ENCODE measurements at places on chromosomes 7 and 10.

DNA sequence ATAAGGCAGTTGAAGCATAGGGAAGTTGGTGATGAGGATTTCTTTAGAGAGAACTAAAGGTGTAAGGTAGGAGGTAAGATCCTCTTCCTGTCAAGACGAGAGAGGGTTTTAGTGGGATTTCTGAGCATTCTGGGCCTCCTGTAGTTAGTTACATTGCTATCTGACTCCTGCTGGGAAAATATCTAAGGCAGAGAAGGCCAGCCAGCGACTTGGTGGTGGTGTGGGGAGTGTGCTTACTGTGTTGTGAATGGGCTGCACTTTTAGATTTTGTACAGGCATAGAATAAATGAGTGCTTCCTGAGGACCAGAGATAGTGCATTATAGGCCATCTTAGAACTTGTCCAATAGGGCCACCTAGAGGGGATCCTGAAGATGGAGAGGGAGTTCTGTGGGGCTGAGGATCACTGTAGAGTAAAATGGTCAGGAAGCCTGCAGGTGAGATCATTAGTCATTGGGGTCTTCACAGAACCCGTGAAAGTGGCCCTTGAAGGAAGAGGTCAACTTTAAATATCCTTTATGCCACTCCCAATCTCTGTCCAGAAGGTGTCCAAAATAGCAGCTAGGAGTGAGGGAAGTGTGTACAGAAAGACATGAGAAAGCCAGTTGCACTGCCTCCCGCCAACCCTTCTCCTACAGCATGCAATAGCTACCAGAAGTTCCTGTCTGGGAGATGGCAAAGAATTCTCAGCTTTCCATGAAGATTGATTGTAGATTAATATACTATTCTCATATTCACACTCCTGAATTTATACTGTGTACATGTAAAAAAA is 266.6 kb downstream of the POLR1F start:
- DNase-seq, result peak; percentile 82

DNA sequence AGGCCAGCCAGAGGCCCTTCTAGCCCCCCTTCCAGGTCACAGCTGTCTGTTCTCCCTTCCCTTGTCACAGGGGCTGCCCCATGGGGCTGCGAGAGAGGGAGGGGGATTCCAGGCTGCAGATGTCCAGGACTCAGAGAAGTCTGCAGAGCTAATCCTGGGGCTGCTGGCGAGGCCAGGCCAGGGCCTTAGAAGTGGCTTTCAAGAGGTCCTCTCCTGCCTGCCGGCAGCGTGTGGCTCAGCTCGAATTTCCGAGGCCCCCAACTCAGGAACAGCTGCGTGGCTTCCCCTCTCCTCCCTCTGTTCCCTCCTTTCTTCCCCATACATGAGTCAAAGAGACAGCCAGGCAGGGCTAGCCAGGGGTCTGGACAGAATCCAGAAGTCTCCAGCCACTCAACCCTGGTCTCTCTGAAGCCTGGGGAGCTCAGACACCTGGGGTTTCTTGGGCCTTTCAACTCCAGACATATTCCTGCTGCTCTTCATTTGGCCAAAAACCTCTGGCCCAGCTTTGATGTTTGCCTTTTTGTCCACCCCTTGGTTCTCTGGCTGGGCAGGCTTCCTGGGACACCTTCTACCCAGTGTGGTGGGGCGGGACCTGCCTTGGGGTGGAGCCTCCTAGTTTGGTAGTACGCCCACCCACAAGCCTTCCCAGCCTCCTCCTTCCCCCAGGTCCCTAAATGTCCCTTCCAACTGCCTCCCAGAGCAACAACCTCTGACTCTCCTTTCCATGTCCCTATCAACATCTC is 21.8 kb upstream of the EIF5AL1 start:
- DNase-seq, result peak; percentile 59

DNA sequence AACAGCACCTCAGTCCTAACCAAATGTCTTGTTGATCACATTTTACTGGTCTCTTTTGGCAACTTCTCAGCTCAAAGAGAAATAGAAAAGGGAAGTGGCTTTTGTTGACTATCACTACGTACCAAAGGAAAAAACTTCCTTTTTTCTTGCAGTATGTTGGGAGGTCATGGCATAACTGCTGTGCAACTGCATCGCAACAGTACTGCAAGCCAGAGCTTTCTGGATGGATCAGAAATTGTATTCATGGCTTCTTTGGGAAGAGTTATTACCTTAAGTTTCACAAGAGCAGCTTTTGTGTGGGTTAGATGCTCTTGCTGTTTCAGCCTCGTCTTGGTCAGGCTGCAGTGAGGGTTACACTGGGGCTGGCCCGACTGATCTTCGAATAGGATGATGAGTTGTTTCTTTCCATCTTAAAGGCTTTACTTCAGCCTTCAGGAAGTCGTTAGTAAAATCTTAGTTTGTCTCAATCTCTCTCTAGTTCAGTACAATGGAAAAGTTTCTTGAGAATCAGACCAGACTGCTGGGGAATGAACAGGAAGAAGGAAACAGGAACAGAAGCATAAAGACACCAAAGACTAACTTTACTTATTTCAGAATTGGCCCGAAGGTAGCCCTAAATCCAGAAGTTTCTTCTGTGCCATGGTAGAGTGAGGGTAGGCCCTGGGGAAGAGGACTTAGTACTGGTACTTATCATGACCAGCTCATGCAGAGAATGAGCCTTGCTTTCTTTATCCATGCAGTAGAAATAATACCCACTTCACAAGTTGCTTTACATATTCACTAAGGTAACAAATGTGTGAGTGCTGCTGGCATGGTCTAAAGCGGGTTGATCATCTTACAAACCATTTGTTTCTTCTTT is 153.6 kb downstream of the CELF2 start:
- DNase-seq, result no peak

DNA sequence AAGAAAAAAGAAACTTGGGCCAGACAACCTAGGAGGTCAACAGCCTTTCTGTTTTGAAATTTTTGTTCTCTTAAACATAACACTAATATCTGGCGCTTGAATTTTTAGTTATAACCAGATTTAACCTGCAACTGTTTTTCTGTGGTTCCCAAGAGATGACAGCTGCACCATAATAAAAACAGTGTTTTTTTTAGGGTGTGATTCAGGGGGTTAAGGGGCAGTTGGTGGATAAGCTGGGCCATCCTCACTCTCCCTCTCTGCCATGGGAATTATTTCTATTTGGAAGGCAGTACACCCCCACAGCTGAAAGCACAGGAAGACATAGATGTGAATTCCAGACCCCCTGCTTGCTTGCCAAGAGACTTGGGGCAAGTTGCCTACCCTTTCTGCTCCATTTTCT is 20.1 kb upstream of the TM9SF3 start:
- DNase-seq, result no peak

DNA sequence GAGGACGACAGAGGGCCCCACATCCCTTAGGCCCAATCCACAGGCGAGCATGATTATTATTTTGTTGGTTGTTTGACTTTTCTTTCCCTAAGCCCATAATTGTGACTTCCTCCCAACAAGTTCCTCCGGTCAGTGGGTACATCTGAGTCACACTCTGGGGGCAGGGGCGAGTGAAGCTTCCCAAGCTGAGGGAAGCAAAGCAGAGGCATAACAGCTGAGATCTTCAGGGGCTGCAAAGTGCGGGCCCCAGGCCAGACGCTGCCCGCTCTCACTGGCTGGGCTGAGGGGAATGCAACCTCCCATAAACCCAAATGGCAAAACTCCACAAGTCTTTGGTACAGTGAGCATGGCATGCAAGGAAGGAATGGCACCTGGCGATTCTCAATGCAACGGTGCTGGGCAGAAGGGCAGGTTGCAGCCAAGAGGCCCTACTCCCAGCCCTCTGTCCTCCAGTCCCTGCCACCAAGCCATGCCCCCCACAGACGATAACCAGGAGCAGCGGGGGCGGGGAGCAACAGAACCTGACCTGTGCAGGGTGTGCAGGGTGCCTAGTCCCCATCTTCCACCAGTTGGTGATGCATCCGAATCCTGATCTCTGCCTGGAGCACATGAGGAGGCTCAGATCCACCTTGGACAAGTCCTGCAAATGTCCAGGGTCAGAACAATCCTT is 25.3 kb downstream of the TNS3 start:
- peak; percentile 36 for DNase-seq

DNA sequence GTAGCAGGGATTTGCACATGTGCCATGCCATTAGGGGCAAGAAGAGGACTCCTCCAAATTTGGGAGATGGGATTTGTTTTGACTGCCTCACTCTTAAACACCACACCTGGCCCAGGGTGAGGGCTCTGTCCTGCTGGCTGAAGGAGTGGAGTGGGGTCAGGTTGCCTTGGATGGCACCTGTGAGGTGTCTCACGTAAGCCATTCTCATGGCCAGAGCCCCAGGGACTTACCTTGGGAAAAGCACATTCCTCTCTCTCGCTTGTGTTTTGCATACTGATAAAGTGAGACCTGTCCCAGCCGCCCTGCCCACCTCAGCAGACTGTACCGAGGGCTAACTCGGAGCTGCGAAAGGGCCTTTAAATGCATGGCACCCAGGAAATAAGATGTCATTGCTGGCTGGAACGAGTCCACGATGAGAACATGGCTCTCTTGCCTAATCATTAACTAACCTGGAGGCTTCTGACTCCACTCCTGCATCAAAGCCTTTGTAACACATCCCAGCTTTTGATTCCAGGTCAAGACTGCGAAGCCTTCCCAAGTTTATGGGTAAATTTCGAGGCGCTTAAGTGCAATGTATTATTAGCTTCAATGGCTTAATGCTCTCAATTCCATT is 184.0 kb upstream of the RNF32 start:
- no peak for DNase-seq

DNA sequence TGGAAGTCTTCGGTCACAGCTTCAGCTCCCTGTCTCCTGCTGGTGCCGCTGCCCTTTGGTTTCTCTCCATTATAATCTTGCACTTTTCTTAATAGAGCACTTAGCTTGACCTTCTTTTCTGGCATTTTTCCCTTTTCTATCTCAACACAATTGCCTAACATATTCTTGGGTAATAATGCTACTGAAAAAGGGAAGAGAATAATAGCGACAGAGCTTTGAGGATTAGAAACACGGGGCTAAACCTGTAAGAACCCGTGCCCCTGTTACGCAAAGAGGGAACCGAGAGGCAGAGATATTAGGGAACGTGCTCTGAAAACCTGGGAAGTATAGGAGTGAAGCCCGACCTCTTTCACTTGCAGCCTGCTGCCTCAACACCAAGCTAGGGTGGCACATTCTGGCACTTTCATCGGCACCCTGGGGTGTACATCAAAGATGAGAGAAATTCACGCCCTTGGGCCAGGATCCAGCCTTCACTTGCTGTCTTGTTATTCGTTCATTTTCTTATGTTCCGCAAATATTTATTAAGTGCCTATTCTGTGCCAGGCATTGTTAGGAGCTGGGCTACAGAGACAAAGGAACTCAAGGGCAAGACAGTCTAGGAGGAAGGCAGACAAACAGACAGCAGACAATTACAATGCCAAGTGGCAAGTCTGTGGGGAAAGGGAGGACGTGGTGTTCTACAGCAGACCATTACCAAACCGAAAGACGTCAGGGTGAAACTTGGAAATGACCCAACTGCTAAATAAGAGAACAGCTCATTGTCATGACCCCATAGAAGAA is 33.0 kb upstream of the GALNTL5 start:
- no peak for DNase-seq

DNA sequence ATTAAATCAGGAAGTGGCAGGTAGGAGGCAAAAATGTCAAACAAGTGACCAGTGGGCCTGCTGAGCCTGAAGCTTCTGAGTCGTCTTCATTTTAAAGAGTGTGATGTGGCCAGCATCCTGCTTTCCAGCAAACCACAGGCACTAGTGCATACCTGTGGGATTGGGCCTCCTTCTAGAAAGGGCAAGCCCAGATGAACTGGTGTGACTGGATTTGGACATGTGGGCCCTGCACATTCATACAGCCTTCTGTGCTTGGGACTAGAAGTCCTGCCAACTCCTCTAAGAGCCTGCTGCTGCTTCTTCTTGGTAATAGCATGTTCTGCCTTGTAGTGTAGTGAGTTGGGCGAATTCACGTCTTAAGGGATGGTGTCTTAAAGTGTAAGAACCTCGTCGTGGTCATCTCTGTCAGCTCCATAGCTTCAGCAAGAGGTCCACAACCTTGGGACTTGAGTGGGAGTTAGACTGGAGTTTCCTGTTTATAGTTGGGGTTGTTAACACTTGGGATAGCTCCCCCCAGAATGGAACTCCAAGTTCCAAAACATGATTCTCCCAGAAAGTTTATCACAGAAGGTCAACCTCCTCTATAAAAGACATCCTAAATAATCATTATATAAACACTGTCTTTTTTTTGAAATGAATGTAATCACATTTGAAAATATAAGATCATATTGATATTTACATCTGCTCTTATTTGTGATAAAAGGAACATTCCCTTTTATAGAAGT is 11.2 kb downstream of the BMPER start:
- DNase-seq, result no peak

DNA sequence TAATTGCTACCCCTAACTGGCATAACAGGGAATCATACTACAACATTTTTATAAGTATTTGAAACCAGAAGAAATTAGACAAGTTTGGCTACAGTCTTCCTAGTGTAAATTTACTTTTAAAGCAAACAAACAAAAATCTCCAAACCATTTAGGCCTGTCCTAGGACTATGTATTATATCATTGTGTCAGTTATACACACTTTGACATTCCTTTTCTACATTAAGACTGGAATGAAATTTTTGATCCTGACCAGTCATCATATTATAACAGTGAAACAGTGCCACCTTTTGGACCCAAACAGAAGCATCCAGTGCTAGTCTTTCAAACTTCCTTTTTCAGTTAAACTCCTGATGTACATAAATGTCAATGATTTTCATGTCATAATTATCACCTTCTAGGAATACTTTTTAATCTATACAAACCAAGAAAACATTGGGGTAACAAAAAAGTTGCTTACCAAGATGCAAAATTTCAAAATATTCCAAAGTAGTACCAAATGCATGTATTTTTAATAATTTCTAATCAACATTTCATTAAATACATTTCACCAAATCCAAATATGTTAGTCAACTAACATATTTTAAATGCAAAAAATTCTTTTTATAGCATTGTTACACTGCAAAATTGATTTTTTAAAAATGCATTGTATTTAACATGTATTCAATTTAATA is 75.7 kb downstream of the IMMP2L start:
- peak; percentile 75 for DNase-seq

DNA sequence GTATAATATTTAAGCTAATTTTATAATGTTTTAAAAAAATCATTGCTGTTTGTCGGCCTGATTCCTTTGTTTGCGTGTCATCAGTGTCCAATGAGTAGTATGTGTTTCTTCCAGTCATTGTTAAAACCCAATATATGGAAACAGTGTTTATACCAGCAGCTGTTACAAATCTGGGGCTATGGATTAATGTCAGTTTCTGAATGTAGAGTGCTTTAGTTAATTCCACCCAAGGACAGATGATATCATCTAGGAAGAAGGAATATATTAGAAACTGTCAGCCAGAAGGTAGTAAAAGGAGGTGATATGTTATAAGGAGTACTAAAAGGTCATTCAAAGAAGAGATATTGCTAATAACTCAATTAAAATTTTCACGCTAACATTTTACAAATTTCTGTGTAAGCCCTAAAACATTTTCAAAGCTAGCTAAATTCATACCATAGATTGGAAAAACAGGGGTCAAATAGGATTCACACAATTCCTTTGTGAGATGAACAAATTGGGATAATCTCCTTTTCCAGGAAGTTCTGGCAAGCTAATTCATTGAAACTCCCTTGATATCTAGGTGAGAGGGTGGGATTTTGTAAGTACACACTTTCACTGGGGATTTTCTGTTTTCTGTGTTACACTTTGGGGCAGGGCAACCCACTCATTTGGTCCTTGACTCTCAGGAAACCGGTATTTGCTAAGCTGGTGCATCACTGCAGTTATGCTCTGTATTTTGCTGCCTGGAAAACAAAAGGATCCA is 448.8 kb downstream of the LRMDA start:
- no peak for DNase-seq
